ACHN (cell line): ENCODE measurements at places on chromosomes 6 and 20.

- peak; percentile 80 for DNase-seq
Observed at GRCh38 chr6:125188037-125188436, 34.5 kb downstream of the TPD52L1 start.

DNA sequence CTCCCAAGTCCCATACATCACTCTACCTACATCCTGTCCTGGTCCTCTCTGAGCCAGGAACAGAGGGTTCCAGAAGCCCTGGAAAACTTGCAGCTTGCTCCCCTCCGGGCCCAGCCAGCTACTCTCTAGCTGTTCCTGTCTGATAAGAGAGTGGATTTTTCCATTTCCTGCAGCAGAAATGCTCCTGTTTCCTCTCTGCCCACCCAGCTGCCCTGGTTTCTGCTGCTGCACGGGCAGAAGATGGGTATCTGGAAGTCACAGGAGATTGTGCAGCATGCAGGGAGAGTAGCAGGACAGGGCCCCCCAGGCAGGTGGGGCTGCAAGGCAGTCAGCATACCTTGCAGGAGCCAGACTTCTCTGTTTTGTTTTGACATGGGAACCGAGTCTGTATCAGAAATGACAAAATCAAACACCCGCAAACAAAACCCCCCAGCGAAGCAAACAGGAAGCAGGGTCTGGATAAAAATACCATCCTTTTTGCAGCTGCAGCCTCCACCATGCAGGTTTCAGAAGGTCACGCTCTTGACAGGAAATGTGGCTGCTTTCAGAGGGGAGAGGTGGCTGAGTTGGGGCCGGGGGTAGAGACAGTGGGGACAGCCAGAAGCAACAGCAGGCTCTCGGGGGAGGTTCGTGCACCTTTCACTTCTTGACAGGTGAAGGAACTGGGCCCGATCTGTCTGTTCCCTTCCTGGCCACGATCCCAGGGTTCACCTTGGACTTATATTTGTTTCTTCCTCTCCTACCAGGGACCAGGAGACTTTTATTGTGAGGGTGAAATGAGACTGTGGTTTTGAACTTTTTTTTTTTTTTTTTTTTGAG lies 50.8 kb upstream of the FAM83D start:
- DNase-seq, result no peak

- no peak for DNase-seq
Observed at GRCh38 chr6:107059606-107060005, 31.6 kb downstream of the MTRES1 start.

DNA sequence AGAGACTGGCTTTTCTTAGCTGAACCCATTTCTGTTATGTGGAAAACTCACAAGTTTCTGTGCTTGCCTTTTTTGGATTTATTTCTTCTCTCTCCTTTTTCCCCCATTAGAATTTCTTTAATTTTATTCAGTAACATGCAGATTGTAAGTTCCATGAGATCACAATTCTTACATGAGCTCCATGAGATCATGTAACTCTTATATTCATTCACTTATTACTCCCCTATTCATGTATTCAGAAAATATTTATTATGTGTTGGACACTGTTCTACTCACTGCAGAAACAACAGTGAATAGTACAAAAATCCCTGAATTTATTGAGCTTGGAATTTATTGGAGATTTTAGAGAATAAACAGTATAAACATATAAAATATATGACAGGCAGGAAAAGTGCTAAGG lies 105.8 kb downstream of the INSM1 start:
- DNase-seq, result no peak

DNA sequence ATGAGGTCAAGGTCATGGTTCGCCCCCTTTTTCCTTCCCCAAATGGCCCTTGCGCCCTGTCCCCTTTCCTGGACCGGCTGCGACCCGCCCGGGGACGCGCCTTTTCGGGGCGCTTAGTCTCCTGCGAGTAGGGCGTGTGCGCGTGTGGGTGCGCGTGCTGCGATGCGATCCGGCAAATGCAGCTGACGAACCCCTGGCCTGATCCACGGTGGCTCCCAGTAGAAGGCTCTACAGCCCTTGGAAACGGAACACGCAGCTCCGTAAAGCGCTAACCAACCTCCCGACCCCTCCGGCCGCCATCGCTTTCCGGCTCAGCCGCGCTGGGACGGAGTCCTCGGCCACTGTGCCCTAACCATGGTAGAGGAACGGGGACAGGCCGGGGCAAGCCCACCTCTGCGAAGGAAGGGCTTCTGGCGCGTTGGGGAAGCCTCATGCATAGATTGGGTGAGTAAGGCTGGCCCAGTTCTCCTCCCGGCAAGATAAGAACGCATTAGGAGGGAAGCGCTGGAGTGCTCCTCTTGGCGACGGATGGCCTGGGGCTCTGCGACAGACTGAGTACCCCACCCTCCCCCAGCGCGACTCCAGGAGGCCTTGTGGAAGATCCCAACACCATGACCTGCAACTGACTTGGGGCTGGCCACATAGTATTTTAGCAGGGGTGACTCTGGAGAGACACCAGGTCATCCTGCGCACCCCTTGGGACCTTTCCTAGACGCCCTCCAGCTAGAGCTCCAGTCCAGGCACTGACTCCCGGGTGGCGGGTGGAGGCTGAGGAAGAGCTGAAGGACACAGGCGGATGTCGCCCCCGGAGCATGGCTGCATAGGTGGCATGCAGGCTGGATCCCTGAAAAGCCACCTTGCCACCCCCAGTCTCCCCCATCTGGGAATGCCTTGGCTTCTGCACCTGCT lies 1.1 kb upstream of the SLC4A11 start:
- DNase-seq, result no peak

DNA sequence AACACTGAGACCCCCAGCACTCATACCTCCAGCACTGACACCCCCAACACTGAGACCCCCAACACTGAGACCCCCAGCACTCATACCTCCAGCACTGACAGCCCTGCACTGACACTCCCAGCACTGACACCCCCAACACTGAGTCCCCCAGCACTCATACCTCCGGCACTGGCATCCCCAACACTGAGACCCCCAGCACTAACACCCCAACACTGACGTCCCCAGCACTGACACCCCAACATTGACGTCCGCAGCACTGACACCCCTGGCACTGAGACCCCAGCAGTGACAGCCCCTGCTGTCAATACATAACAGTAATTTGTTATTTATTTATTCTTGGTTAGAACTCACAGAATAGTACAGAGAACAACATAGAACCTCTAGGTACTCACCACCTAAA lies 58.0 kb downstream of the ERMARD start:
- DNase-seq, result no peak

- no peak for DNase-seq
Observed at GRCh38 chr6:47169785-47170616, 127.9 kb upstream of the ADGRF1 start.

GRCh38 chr6:143535189-143535614 lies 23.7 kb upstream of the FUCA2 start:
- DNase-seq, result no peak
